Posterior vena cava (tissue), 2 donors: ENCODE measurements at places on chromosomes 7 and 10. TPM values are rescaled to one million over a fixed set of nuclear protein-coding genes. Genes with fewer than 3 reads are reported as not detected.

Gene HIPK2
- total RNA-seq, result 67.6 TPM

Gene ADCK2
- total RNA-seq, result 12.3 TPM

Gene PTPRZ1
- total RNA-seq, result 2.0 TPM

Gene CNTNAP2
- not detected for total RNA-seq

DNA sequence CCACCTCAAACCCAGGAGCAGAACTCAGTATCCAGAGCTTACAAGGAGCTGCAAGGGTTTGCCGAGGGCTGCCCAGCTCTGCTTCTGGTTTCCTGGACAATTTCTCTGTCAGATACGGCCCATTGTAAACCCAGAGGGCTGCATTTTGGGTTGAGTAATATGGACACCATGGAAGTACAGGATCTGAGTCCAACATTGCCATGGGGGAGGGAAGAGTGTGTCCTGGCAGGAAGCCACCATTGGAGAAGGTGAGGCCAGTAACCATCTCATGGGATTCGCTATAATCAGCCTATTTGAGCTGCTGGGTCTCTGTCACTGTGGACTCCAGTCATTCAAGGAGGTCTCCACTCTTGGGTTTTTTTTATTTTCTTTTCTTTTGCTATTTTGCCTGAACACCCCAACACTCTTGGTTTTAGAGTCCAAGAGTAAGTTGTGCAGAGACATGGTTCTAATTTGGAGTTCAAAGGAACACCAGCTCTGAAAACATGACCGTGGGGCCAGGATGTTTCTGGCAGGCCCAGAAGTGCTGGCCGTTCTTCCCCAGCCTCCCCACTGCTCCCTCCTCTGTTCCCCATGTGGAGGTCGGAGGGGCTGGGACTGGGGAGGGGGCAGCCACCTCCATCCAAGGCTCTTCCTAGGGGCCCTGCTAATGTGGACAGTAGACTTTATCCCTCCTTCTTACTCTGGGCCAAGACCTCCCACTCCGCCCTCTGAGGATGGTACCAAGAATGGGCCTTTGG lies 46.2 kb downstream of the CHST3 start:
- no peak for DNase-seq

GRCh38 chr10:84331091-84331490 lies 2.7 kb downstream of the CCSER2 start:
- DNase-seq, result no peak

DNA sequence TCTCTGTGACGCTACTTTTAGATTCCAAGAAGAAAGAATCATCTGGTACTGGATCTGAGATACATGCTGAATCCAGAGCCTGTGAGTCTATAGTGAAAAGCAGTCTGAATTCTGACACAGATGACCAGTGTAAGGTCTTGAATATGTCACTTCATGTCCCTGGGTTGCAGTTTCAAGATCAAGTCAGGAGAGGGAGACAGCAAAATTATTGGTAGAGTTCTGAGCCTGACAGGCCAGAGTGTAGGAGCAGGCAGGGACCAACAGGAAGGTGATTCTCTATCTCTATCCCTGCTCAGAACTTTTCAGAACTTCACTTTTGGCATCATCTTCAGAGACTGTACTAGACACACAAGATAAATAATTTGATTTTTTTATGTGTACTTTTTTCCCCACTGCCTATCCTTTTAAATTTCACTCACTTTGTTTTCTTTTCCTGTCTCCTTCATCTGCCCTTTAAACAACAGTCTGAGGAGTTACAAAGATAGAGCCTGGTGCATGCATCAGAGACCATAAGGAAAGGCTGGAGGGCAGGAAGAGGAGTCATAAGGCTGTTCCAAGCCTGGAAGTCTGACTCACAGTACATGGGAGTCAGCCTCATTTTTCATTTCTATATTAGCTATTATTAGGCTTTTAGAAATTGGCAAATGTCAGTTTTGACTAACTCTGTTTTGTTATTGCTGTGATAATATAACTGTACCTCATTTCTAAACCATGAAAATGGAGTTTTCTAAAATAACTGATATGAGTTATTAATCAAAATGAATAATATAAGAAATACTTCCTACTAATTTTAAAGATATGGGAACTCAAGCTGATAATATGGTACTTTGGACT lies 120.2 kb upstream of the TMEM229A start:
- no peak for DNase-seq

DNA sequence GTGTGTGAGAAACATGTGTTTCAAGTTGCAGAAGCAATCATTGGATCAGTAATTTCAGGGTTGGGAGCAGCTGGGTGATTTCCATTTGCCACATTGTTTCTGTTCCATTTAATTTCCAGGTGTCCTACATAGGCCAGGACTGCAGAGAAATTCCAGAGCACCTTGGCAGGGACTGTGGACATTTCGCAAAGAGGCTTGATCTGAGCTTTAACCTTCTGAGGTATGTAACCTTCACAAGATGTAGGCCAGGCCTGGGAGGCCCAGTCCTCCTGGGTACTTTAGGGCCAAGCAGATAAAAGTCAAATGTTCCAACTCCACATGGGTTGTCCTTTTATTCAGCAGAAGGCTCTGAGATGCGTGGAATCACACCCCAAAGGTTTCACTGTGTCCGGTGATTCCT lies 6.9 kb downstream of the LRMDA start:
- DNase-seq, result no peak

GRCh38 chr10:97222326-97222961 lies 36.7 kb upstream of the SLIT1 start:
- DNase-seq, result no peak

GRCh38 chr7:79868010-79868409 lies 266.6 kb upstream of the GNAI1 start:
- no peak for DNase-seq
